NCI-H146 (cell line): ENCODE measurements at places on chromosomes 16 and 17.

- no peak for DNase-seq
Measured at GRCh38 chr16:50801036-50801435, 59.1 kb downstream of the CYLD start.

DNA sequence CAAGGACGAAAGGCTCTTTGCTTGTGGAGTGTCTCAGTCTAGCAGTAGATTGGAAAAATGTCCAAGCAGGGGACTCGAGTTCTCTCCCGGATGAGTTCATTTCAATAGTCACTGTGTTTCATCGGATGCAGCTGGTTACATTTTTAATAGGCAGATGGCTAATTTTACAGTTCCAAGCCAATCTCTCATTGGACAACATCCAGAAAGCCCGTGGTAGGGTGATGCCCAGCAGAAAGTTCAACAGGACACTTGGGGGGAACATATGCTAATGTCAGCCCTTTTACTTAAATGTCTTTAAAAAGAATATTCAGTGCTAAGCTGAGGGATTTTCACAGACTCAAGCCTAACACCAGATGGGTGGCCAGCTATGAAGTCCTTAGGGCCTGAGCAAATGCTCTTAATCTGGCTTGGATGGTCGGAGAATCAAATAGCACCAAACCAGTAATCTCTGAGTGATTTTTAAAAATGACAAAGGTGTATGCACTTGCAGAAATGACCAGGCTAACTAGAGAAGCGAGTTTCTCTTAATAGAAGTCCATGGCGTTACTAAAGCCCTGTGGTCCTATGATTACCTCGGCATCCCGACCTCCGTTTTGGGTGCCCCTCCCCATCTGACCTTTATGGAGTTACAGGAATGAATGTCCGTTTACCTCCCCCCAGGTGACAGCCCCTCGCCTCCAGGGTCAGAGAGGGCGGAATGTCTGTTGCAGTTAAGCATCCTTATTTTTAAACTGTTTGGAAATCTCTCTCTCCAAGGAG is 289.2 kb upstream of the SALL1 start:
- no peak for DNase-seq

DNA sequence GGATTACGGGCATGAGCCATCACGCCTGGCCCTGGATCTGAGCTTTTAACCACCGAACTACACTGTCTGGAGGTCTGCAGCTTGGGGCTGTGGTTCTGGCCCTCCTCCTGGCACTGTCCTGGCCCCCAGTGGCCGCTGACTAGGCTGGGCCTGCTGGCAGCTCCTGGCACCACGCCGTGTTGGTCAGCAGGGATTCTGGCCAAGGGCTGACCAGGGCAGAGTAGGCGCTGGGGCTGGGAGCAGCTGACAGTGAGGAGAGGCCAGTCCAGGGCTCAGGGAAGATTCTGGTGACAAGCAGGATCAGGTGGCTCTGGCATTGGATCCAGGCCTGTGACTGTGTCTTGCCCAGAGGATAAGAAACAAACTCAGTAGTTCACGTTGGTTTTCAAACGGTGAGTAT is 14.6 kb downstream of the EEF2K start:
- DNase-seq: no peak

DNA sequence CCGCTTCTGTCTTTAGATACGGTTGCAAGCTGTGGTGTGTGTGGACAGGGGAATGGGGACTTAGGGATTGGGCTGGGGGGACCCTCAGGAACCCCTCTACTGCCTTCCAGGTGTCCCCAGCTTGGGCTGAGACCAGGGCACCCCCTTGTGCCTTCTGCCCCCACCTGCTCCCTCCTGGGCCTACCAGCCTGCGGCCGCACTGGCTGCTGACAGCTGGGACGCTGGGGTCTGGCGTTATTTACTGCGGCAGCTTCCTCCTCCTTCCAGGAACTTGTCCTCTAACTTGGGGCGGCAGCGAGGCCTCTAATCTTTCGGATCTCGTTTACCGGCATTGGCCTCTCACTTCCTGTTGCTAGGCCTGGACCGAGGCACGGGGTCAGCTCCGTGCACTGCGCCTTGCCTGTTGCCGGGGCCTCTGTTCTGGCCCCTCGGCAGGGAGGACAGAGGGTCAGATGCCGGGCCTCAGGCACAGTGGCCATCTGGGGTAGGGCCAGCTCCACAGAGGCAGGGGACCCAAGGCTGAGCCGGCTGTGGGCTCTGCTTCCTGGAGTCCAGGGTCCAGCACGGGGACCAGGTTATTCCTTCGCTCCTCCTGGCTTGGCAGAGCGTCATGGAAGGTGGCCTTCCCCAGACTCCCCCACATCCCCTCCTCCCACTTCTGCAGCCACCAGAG is 31.8 kb downstream of the TMEM235 start:
- no peak for DNase-seq

DNA sequence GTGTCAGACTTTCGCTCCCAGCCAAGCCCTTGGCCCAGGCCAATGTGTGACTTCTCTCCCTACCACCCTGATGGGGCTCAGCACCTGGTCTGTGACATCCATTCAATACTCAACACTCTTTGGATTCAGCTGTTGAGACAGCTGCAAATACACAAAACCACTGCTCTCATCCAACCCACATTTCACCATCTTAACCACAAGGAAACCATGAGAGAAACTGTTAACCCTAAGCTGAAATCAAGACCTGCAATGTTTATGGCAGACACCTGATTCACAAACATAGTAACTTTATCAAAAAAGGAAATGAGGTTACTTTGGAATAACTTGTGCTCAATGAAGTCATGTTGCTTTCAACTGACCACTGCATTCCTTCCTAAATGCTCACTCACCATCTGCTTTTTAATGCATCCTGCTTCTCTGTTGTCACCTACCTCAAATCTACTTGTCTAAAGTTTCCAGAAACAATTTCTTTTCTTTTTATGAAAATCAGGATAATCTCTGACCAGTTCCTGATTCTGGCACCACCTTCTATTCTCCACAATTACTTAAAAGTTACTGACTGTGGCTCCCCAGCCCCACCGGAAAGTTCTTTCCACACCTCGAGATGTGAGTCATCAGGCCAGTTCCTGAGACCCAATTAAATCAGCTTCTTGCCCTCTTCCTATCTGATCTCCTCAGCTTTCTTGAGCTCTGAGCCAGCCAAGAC is 88.2 kb downstream of the NOG start:
- DNase-seq: no peak

- DNase-seq: no peak
Measured at GRCh38 chr17:44269535-44270240, 1.8 kb upstream of the SLC4A1 start.

DNA sequence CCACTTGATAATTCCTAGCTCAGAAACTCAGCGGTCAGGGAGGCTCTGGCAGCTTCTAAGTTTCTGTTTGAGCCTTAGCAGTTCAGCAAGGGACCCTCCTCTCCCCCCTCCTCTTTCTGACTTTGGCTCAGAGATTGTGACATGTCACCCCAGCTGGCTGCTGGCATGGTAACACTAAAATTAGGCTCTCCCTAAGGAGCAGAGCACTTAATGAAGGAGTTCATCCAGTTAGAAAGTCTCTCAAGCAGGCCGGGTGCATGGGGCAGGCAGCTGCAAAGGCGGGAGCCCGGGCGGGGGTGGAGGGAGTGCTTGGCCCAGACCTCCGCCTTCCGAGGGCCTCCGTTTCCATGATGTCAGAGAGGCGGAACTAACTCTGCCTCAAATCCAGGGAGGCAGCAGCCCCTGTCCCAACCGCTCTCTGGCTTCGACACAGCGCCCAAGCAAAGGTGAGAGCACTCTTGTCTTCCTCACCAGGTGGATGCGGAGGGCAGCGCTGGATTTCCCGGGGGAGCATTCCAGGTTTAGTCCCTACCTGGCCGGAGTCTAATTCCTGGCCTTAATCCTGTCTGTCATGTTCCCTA is 128.0 kb upstream of the PLCG2 start:
- no peak for DNase-seq

- DNase-seq: no peak
Measured at GRCh38 chr16:79563921-79564320, 36.6 kb downstream of the MAF start.

- no peak for DNase-seq
Measured at GRCh38 chr16:47162670-47163420, 19.1 kb upstream of the NETO2 start.

DNA sequence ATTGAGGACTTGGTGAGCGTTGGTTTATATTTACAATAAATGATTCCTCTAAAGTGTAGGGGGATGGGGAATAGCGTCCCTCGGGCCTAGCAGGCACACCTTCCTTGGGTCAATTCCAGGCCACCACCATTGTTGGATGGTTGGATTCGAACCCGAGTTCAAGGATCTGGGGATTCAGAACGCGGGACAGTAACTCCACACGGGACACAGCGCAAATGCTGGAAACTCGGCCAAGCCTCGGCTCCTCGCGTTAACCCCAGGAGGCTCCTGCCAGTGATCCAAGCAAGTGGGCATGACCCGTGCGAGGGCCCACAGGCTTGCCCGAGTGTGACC is 613 bp downstream of the B9D1 start:
- no peak for DNase-seq

GRCh38 chr17:11330006-11330405 is 89.0 kb downstream of the SHISA6 start:
- no peak for DNase-seq

DNA sequence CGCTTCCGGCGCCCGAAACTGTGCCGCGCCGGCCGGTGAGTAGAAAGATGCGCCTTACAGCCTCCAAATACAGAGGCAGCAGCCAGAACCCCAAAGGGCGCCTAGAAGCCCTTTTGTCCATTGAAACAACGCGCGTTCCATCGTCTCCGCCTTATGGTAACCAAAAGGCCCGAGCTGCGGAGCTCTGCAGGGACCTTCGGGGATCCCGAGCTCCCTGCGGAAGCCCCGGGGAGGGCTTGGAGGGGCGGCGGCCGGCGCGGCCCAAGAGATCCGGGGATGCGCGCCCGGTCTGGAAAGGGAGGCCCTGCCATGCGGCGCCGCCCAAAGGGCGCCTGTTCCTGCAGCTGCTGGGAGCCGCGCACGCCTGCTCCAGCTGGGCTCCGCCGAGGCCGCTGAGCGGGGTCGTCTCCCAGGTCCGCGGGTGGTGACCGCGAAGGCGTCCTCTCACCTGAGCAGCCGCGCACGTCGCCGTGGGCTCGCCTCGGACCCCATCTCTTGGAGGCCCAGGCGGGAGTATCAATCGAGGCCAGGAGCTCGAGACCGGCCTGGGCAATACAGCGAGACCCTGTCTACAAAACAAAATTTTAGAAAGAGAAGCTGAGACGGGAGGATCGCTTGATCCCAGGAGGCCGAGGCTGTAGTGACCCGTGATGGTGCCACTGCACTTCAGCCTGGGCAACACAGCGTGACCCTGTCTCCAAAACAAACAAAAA is 742 bp upstream of the FBXO31 start:
- peak; percentile 83 for DNase-seq

- no peak for DNase-seq
Measured at GRCh38 chr16:21283521-21284289, 5.6 kb upstream of the CRYM start.

- DNase-seq: no peak
Measured at GRCh38 chr17:55456307-55457240, 34.9 kb upstream of the MMD start.

DNA sequence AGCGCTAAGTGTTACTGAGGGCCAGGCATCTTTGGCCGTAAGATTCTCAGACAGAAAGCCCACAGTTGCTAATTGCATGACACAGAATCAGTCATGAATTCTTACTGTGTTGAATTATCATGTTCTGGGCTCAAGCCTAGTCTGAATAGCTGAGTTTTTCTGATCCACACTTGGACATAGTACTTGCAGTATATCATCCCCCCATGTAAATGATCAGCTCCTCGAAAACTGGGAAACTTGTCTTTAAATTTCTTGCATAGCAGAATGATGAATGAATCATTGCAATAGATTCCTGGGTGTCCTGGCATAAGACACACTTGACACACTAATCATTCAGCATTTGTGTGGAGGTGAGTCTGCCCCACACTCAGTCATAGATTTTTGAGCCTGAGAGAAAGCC is 2.2 kb downstream of the MLYCD start:
- DNase-seq: no peak

- DNase-seq: no peak
Measured at GRCh38 chr16:56300242-56300623, 108.9 kb downstream of the GNAO1 start.

DNA sequence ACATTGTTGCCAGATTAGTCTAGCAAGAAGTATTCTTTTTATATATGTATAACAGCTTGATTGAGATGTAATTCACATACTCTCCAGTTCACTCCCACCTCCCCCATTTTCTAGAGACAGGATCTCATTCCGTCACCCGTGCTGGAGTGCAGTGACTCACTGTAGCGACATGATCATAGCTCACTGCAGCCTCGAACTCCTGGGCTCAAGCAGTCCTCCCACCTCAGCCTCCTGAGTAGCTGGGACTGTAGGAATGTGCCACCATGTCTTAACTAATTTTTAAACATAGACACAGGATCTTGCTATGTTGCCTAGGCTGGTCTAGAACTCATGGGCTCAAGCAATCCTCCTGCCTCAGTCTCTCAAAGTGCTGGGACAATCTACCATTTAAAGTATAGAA is 3.3 kb upstream of the RSAD1 start:
- no peak for DNase-seq

DNA sequence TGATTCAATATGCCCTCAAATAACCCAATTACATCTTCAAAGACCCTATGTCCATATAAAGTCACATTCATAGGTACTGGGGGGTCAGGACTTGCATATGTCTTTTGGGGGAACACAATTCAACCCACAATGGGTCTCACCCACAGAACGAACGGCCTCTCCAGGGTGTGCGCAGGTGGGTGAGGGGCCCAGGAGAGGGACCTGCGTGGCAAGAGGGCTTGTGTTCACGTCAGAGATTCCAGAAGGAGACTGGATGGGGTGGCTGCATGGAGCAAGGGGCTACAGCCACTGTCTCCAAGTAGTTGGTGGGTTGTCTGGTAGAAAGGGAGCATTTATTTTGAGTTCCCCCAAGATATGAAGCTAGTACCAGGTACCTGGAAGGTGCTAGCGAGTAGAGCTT is 212.2 kb downstream of the SEC14L1 start:
- no peak for DNase-seq

DNA sequence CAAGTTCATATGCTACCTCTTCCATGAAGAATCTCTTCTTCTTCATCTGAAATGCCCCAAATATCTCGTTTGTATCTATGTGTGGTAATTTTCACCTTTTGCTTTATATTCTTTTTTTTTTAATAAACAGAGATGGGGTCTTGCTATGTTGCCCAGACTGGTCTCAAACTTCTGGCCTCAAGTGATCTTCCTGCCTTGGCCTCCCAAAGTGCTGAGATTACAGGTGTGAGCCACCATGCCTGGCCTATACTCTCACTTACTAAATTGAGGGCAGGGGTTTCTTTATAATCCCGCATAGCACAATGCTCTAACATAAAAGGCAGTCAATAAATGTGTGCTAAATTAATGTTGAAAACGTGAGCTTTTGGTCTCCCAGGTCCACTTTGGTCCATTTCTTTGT is 30.6 kb downstream of the RNF43 start:
- DNase-seq: no peak

DNA sequence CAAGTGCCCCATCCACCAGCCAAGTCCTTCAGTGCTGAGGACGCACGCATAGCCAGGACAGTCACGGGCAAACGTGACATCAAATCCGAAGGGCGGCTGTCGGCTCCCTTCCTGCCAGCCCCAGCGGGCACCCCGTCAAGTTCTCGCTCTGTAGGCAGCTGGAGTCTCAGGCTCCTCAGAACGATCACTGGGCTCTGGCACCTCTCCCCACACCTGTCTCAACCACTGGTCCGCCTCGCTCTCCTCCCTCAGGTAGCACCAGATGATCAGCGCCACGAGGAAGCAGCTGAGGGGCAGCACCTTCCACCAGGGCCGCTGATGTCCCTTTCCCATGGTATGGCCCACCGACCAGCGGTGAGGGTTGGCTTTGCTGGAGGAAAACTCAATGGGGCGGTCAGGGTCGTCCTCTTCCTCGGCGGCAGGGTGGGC is 422 bp downstream of the UQCC4 start:
- no peak for DNase-seq

- DNase-seq: no peak
Measured at GRCh38 chr17:34525651-34526050, 53.7 kb upstream of the TMEM132E start.
